ENCODE measurements at places on chromosomes 16 and 17. TPM values are rescaled to one million over a fixed set of nuclear protein-coding genes. Genes with fewer than 3 reads are reported as not detected.

The ALOX12 gene
- not detected for total RNA-seq

The PIPOX gene
- 1.7 TPM for total RNA-seq

The NGFR gene
- 0.28 TPM for total RNA-seq

The DBNDD1 gene
- 3.5 TPM for total RNA-seq

The NPIPA5 gene
- 0.92 TPM for total RNA-seq

The ANKFN1 gene
- 0.14 TPM for total RNA-seq

The RPH3AL gene
- 2.7 TPM for total RNA-seq

The SPN gene
- total RNA-seq, result not detected
